NCI-H146 (cell line): ENCODE measurements at places on chromosomes 2 and 18.

- no peak for DNase-seq
These were observed 76.4 kb upstream of the TSPYL6 start for GRCh38 chr2:54332386-54332785.

DNA sequence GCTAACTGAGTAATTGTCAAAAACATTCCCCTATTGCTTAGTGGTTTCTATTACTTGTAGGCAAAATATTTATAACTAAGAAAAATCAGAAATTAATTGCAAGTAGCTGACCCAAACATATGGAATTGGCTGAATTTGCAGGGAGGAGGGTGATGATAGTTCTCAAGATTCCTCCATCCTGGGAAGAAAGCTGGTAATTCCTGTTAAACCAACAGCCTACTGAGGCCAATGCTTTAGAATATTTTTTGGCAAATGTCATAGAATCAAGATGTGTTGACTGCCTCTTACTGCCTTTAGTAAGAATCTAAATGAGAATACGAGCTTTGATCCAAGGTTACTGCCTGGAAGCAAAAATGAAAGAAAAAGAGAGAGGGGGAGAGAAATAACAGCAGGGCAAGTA lies 120.0 kb downstream of the COL6A3 start:
- DNase-seq, result no peak

GRCh38 chr2:106307860-106308259 lies 113.8 kb upstream of the UXS1 start:
- DNase-seq, result no peak

GRCh38 chr18:72899338-72899737 lies 31.6 kb upstream of the NETO1 start:
- DNase-seq, result no peak
